ENCODE measurements at places on chromosomes 11 and 22. TPM values are rescaled to one million over a fixed set of nuclear protein-coding genes. Genes with fewer than 3 reads are reported as not detected.

GRCh38 chr11:96384156-96384555, 5.6 kb downstream of the CCDC82 start:
- DNase-seq: no peak

- no peak for DNase-seq
Observed at GRCh38 chr11:112583261-112583893, 322.7 kb upstream of the PLET1 start.

GRCh38 chr11:115616971-115617370, 112.8 kb upstream of the CADM1 start:
- no peak for DNase-seq

GRCh38 chr11:118914178-118914918, 11.4 kb downstream of the BCL9L start:
- peak; percentile 93 for DNase-seq

DNA sequence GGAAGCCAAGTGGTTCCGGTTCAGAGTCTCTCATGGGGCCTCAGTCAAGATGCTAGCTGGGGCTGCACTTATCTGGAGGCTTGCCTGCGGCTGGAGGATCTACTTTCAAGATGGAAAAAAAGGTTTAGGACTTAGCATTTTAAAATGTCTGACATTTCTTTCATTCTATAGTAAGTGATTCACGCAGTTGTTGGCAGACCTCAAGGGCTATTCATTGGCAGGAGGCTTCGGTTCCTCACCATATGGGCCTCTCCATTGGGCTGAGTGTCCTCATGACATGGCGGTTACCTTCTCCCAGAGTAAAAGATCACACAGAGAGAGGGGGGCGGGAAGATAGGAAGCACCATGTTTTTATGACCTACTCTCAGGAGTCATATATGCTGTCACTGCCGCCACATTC, 298.0 kb upstream of the PLET1 start:
- DNase-seq: no peak

- DNase-seq: no peak
Observed at GRCh38 chr22:32579529-32580220, 105.1 kb downstream of the FBXO7 start.

DNA sequence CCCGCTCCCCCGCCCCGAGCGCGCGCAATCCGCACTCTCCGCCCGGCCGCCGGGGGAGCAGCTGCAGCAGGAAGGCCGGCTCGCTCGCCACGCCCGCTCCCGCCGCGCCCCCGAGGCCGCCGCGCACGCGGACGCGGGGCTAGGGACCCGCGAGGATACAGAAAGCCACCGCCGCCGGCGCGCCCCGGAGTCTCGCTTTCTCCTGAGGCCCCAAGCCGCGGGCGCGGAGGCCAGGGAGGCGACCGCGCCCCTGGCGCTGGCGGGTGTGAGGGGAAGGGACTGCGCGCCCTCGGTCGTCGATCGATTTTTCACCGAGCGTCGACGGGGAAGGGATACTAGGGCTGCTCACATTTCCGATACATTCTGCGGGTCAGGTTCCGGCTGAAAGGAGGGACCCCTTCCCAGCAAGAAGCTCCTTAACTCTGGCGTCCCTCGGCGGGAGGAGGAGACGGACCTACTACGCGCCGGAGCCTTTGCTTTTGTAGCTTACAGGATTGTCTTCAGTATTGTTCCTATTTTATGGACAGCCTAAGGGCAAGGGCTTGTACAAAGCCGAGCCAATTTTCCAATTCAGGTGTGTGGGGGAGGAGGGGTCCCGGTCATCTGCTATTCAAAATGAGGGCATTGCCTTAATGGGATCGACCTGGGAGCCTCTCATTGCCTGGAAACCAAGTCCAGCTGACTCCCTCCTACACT, 416 bp upstream of the GAB2 start:
- peak; percentile 92 for DNase-seq

- no peak for DNase-seq
Observed at GRCh38 chr11:112017538-112017937, 7.7 kb upstream of the DLAT start.

GRCh38 chr11:28760676-28761390, 652.6 kb downstream of the METTL15 start:
- no peak for DNase-seq

Gene CAPN1
- 320 TPM for total RNA-seq

Gene DMC1
- 4.2 TPM for total RNA-seq

Gene UBQLN3
- not detected for total RNA-seq

Gene OR8H3
- not detected for total RNA-seq

Gene KLHDC7B
- 1.1 TPM for total RNA-seq

All from Peyer's patch (tissue), 4 donors.